ENCODE measurements at places on chromosomes 6 and 20.

DNA sequence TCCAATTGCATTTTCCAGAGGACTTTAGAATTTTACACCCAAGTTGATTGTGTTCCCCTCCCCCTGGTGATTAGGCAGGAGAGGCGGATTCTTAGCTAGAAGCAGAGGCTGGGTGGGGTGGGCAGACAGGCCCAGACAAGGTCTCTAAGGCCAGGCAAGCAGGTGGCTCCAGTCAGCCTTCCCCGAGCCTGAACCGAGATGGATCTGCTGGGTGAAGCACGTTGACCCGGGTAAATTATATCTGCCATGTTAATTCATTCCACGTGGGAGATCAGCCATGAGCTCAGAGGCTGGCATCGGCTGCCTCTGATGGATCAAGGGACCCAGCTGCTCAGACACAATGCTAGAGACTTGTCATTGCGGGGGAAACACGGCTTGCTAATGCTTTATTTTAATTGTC lies 159.5 kb upstream of the MAFB start:
- H3K4me3 ChIP-seq = no peak overlapping the region
- DNase-seq = no peak
- H3K36me3 ChIP-seq = no peaks in the 10 kb centered on the region
- no peaks in the 10 kb centered on the region for H3K4me1 ChIP-seq
- no peak overlapping the region for H3K27ac ChIP-seq

- peak overlapping the region; percentile 54 for H3K4me3 ChIP-seq
- peak; percentile 89 for DNase-seq
- H3K27me3 ChIP-seq = no peaks in the 10 kb centered on the region
- no peaks in the 10 kb centered on the region for H3K36me3 ChIP-seq
These were observed 311.2 kb downstream of the NRN1 start for GRCh38 chr6:5695260-5696245.

GRCh38 chr6:28207510-28208110 lies 17.5 kb upstream of the ZSCAN9 start:
- H3K4me1 ChIP-seq = peaks cover 17% of the 10 kb centered on the region
- H3K4me3 ChIP-seq = peak overlapping the region; percentile 73
- H3K27me3 ChIP-seq = peaks cover 80% of the 10 kb centered on the region

DNA sequence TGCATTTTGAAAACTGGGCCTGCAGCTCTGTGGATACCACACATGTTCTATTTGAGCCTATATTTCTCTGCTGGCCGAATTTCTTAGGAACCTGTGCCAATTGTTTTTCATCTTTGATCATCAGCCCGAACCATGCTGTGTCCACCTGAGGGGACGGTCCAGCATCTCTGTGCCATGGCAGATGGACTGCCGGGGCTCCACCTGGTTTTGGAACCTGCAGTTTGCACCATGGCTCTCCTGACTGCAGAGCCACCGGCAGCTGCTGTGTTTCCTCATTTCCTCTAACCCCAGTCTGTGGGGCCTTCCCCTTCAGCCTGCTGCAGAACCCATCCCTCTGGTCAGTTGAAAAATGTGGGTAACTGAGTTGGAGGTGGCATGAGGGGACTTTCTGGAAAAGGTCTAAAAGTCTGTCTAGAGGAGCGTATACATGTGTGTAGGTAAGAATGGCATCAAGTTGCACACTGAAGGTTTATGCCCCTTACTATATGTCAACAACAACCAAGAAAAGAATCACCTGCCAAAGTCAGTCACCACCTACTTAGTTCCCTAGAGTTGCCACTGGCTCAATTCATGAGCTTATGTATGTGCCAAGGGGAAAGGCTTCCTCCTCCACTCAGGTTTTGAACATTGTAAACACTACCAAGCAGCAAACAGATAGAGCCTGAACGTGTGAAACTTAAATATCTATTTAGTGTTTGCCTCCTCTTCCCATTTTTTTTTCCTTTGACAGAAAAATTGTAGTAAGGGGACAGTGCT lies 548.2 kb downstream of the PRKN start:
- H3K4me3 ChIP-seq = no peak overlapping the region
- no peak for DNase-seq
- H3K36me3 ChIP-seq = no peaks in the 10 kb centered on the region
- no peaks in the 10 kb centered on the region for H3K27me3 ChIP-seq
- no peaks in the 10 kb centered on the region for H3K4me1 ChIP-seq
- no peak overlapping the region for H3K27ac ChIP-seq

DNA sequence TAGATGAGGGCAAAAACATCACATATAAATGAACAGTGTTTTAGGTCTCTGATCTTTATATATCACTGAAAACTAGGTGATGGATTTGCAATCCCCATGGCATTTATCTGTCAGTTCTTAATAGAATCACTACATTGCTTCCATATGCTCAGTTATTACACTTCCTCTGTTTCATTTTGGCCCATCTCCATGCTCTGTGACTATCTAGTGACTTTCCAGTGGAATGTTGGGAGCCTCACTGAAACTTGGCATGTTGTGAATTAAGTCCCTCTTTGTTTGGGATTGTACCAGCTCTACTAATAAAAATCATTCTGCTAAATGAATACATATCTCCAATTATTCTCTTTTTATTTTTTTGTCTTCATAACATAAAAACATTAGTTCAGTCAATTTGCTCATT lies 226.1 kb upstream of the CEP162 start:
- H3K4me1 ChIP-seq = peaks cover 1% of the 10 kb centered on the region
- no peak overlapping the region for H3K27ac ChIP-seq
- H3K27me3 ChIP-seq = no peaks in the 10 kb centered on the region
- DNase-seq = no peak
- H3K4me3 ChIP-seq = no peak overlapping the region

DNA sequence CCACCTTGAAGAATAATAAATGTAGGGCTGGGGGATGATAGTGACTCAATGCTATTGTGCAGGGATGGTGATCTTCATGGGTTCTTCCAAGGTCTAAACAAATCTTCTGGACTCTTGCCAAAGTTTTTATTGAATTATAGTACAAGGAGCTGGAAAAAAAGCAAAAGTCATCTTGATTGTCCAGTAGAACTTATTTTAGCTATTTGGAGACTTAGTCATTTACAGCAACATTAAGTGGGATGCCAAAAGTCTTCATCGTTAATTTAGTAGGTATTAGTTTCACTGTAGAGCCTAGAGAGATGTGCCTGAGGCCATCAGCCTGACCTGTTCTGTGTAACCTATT lies 212.9 kb upstream of the TBX18 start:
- no peak overlapping the region for H3K4me3 ChIP-seq

GRCh38 chr6:131768964-131769363 lies 38.9 kb upstream of the ENPP1 start:
- H3K27ac ChIP-seq = no peak overlapping the region
- no peak for DNase-seq
- no peaks in the 10 kb centered on the region for H3K27me3 ChIP-seq
- H3K4me1 ChIP-seq = peaks cover 24% of the 10 kb centered on the region
- H3K4me3 ChIP-seq = no peak overlapping the region
- H3K36me3 ChIP-seq = no peaks in the 10 kb centered on the region

DNA sequence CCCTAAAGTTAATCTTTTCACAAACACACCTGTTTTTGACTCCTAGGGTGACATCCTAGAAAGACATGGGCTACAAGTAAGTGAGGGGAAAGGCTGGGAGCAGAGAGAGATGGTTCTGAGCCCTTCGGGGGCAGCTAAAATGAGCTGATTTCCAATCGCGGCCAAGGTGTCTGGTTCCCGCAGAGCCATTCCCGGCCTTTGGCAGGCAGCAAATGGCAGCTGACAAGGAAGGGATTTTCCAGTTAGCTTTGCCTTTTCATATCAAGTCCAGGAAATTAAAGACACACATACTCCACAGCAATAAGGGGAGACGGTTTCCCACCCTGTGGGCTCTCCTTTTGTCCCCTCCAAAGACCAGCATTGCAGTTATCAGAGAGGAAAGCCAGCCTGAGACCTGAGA lies 228.5 kb downstream of the ZMYND8 start:
- DNase-seq = no peak
- no peaks in the 10 kb centered on the region for H3K36me3 ChIP-seq
- no peak overlapping the region for H3K4me3 ChIP-seq
- no peak overlapping the region for H3K27ac ChIP-seq

GRCh38 chr6:14386263-14386662 lies 268.7 kb downstream of the CD83 start:
- no peak overlapping the region for H3K4me3 ChIP-seq
- no peaks in the 10 kb centered on the region for H3K36me3 ChIP-seq
- peaks cover 6% of the 10 kb centered on the region for H3K27me3 ChIP-seq
- no peak for DNase-seq

Data from osteoblast (primary cell).